ENCODE measurements at places on chromosomes 5 and 9. TPM values are rescaled to one million over a fixed set of nuclear protein-coding genes. Genes with fewer than 3 reads are reported as not detected.

DNA sequence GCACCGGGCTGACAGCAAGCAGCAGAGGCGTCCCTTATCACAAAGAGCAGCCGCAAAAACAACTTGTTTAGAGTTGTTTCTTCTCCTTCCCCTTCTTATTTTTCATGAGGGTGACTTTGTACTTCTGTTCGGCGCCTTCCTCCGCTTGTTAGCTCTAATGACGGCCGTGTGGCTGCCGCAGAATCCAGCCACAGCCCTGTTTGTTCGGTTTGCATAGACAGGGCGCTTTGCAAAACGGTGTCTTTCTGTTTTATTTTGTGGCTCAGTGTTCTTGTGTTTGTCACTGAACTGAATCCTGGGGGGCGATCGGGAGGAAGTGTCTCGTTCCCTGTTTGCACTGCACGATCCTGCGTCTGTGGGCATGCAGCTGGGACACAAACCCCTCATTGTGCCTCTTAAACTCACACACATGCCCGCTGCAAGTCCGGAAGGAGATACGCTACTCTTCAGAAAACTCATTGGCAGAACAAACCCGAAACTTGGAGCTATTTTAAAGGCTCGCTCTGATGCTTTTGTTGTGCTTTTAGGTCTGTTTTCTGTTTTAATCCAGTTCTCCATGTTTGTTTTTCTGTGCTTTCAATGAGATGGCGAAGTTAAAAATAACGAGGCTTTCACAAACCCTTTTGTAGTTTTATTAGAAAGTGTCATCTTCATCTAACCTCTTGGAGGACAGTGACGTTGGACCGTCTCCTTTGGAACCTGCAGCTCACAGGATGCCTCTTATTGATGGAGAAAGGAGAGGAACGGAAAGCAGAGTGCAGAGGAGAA is 213.9 kb downstream of the IRX2 start:
- DNase-seq = no peak

- DNase-seq = no peak
Measured at GRCh38 chr5:56358046-56358445, 124.9 kb upstream of the ANKRD55 start.

DNA sequence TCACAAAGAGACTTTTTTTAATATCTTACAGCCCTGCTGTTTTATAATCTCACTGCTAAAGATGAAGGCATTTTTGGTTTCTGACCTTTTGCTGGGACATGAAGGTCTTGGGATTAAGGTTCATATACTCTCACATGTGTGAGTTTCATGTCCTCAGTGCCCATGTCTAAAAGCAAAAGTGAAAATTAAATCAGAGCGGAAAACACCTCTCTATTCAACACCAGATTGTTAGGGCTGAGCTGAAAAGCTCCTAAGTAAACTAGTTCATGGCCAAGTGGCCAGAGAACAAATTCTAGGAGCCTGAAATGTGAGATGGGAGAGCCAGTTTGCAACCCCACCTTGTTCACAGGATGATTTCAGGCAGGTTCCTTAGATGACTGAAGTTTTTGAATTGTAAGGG is 110.9 kb downstream of the GRIA1 start:
- no peak for DNase-seq

- DNase-seq = no peak
Measured at GRCh38 chr9:92639124-92639523, 30.8 kb downstream of the IPPK start.

GRCh38 chr9:2209400-2209799 is 194.3 kb downstream of the SMARCA2 start:
- DNase-seq = no peak

Gene PCDHA1
- total RNA-seq = not detected
